Hippocampal formation (tissue), 2 donors: ENCODE measurements at places on chromosomes 3 and 15.

DNA sequence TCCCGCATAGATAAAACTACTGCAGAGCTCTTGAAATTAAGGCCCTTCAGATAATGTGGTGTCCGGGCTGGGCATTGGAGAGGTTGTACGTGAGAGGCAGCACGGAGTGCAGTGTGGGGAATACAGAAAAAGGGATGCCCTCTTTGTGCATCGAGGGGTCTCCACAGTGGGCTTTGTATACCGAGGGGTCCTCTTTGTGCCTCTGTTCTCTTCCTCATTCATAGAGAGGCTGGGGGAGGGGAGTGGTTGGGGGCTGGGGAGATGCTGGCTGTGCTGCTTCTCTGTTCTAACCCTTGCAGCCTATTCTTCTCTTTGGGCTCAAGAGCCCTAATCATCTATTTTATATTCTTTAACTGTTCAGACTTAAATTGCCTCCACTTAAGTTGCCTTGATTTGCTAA is 74.3 kb upstream of the NDN start:
- DNase-seq: no peak

DNA sequence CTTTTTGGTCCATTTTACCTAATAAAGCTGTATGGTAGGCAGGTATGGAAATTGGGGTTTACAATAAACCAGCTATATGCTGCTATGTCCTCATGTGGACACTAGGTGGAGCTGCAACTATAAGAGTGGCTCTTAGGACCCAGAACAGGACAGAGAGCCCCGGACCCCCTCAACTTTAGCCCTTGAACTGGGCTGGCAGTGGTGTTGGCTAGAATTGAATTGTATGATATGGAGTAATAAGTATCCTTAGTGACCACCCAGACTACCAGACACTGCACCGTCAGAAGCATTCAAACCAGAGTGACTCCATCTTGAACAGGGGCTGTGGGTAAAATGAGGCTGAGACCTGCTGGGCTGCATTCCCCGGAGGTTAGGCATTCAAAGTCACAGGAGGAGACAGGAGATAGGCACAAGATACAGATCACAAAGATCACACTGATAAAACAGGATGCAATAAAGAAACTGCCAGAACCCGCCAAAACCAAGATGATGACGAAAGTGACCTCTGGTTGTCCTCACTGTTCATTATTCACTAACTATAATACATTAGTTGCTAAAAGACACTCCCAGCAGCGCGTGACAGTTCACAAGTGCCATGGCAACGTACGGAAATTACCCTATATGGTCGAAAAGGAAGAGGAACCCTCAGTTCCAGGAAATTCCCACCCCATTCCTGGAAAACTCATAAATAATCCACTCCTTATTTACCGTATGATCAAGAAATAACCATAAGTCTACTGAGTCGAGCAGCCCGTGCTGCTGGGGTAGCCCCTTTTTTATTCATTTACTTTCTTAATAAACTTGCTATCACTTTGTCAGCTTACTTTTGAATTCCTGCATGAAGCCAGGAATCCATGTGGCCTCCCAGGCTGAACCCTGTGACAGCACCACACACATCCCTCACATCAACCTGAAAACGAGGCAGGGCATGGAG is 68.7 kb upstream of the BLM start:
- DNase-seq: peak; percentile 33

DNA sequence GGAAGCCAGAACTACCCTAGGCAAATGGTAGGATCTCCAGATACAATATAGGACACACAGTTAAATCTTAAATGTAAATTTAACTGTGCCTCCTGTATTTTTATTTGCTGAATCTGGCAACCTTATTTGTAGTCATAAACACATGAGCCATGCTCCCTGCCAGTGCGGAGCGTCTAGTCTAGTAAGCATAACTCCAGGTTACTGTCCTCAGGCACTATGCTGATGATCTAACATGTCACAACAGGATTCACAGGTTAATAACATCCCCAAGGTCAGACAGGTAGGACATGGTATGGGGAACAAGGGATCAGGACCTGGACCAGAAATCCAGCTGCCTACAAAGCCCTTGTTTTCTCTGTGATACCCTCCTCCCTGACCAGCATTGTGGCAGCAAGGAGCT is 305.1 kb downstream of the CACNA2D3 start:
- no peak for DNase-seq

GRCh38 chr3:51817375-51817774 is 38.3 kb upstream of the IQCF6 start:
- DNase-seq: no peak

GRCh38 chr3:58321791-58322190 is 10.9 kb upstream of the PXK start:
- no peak for DNase-seq

- DNase-seq: no peak
Observed at GRCh38 chr15:57692709-57693108, 13.8 kb upstream of the POLR2M start.

- DNase-seq: no peak
Observed at GRCh38 chr3:51024121-51024520, 349.4 kb downstream of the DOCK3 start.

DNA sequence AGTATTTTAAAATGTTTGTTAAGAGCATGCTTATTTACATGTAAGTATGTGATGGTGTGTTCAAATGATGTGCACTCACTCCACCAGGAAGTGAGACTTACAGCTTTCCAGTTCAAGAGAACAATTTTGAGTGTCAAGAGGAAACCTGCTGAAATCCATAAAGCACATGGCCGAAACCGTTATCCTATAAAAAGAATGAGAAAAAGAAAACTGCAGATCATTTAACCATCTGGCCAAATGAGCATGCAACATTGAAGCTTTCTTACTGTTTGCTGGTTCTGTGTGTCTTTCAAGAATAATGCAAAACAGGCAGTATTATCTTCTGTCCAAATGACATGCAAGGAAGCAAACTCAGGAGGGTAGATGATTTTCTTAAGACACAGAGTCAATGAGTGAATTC is 26.3 kb downstream of the GABRR3 start:
- DNase-seq: no peak

DNA sequence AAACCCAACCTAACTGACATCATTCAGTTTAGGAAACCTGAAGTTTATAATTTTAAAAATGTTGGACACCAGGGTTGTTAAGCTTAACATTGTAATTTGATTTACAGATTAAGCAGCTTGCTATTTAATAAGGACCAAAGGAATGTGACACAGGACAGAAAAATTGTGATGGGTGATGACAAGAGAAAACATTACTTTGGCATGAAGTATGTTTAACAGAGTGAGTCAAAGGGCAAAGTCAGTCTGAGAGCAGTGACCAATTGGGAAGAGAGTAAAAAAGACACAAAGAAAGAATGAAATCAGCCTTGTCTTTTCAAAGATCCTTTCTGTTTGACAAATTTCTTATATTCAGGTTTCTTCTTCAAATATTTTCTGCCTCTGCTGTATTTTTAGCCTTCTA is 1301.6 kb downstream of the SI start:
- DNase-seq: no peak

DNA sequence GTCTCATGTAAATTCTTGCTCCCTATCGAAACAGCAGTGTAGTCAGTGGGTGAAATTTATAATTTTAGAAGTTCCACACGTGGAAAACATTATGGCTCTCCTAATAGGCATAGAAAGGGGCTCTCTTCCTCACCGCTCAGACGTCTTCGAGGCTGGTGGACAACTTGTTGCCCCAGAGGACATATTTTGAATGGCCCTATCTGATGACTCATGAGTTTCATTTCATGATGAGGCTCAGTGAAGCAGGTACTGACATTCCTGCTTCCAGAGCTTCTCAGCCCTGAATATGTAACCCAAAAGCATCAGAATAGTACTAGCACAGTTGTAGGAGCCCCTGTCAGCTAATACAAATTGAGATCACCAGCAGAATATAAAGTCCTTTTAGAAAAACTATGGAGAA is 117.9 kb downstream of the HERC1 start:
- no peak for DNase-seq

DNA sequence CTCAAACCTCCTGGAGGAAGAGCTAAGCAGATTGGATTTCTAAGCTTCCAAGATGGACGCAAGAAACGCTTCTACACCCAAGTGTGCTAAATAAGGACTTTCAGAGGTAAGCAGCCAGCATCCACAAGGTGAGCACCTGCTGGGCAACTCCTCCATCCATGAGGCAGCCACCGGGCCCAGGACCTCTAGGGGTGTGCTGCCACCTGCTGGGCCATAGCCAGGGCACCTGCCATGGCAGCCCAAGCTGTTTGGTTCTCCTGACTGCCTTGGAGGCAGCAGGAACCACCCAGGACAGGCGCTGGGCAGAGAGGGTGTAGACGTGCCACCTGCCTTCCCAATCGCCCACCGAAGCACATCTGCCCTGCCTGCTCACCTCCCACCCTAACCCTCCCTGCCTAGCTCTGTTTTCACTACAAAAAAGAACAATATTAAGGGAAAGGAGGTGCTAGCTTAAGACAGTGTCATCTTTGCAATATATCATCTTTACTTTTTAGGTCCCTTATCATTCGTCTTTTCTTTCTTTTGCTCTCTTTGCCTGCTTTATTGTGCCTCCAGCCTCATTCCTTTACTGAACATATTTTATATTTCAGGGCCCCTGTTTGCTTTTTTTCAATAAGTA is 12.9 kb downstream of the C15orf62 start:
- no peak for DNase-seq

- no peak for DNase-seq
Observed at GRCh38 chr15:65411465-65412071, 11.2 kb downstream of the IGDCC4 start.

- no peak for DNase-seq
Observed at GRCh38 chr15:74320352-74321247, 46.8 kb downstream of the CYP11A1 start.

DNA sequence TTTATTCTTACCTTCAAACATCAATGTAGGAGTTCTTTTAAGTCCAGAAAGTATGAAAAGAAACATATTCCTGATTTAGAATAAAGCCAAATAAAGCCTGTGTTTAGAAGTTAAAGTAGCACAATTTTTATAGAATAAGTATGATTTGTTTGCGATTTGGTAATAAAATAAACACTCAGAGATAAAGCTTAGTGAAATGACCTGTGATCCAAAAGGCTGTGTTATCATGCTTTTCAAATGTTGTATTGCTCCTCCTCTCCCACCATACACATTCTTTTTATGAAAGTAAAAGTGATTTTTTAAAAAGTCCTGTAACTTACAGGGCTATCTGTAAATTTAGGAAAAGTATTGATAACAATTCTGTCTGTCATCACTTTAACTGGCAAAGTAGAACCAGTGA is 138.6 kb upstream of the CGNL1 start:
- no peak for DNase-seq

- no peak for DNase-seq
Observed at GRCh38 chr15:92715758-92716157, 60.2 kb upstream of the FAM174B start.

GRCh38 chr3:39166134-39166710 is 12.8 kb upstream of the CSRNP1 start:
- no peak for DNase-seq

- no peak for DNase-seq
Observed at GRCh38 chr15:51279391-51279790, 59.0 kb downstream of the CYP19A1 start.

DNA sequence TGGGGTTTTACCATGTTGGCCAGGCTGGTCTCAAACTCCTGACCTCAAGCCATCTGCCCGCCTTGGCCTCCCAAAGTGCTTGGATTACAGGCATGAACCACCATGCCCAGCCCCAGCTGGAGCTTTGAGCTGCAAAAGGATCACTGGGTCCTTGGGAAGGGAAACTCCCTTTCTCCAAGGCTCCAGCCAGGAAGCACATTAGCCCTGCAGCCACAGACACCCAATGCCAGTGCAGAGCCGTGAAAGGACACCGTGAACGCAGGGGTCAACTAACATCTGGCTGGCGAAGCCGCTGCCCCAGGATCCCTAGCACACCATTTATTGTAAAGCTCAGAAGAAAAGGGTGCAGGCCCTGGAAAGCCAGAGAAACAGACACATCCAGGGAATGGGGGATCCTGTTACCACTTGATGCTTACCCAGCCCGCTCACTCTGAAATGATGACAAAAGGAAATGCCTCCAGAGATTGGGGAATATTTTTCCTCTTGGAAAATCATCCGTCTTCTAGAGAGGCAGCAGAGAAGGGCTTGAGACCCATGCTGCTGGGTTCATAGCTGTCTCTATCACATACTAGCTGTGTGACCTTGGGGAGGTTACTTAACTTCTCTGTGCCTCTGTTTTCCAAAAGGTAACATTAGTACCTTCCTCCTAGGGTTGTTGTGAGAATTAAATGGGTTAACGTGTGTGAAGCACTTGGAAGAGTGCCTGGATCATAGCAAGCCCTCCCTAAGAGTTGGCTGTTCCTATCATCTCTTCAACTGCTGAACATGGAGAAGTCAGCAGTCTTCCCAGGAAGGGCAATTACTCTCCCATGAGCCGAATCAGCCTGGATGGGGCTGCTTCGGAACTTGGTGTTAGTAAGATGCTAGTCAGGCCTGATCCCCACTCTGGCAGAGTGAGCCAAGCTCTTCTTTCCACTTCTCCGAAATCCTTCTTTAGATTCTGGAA is 40.8 kb downstream of the LMCD1 start:
- DNase-seq: no peak

DNA sequence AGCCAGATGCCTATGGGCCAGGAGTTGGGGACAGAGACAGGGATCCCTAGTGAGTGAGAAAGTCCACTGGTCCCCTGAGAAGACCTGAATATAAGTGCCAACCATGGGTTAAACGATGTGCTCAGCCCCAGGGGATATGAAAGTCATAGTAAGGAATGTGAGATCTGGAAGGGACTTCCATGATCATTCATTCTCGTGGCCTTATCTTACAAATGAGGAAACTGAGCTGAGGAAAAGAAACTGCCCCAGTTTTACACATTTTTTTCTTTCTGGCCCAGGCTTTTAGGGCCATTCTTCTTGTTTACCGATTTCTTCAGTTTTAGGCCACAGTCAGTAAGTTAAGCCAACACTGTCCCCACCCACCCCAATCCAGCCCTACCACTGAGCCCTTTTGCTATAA is 11.1 kb downstream of the CD80 start:
- no peak for DNase-seq

GRCh38 chr15:100997442-100997841 is 78.3 kb downstream of the LRRK1 start:
- no peak for DNase-seq
